Lower lobe of right lung (tissue), 2 donors: ENCODE measurements at places on chromosomes 5 and 9. TPM values are rescaled to one million over a fixed set of nuclear protein-coding genes. Genes with fewer than 3 reads are reported as not detected.
A peak's percentile ranks its signal among the peaks of the same experiment; 100 is the strongest.

DNA sequence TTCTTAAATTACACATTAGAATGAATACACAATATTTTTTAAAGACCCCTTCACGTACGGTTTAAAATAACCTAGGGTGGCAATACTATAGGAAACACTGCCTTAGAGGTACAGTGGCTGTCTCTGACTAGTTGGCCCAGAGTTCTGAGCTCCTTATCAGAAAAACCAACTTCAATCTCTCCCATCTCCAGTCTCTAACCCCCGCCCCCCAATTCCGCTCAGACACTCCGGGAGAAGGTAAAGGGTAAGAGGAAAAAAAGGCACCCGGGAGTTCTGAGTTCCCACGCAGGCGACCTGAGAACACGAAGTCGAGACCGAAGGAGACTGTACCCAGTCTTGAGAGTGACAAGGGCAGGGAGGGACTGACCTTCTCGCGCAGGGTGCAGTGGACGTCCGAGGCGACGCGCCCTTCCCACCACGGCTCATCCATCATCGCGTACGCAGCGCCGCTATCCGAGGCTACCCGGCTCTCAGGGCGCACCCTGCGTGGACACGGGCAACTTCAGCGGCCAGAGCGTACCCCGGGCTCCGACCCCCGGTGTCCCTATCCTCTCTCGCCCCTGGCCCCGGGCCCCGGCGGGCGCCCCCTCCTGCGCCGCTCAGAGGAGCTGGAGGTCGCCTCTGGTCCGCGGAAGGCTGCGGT, 752 bp downstream of the CCNJL start:
- peak; percentile 75 for DNase-seq

- DNase-seq, result no peak
These were observed 128.1 kb downstream of the SEMA6A start for GRCh38 chr5:116446356-116447005.

GRCh38 chr5:141681695-141682641, at the start of gene ARAP3:
TSS of gene ARAP3 (minus strand) at chr5:141682230. CDS start at chr5:141680486, 1,744 bp downstream.
- DNase-seq, result peak; percentile 94

GRCh38 chr5:180486636-180487149, 7.5 kb upstream of the CNOT6 start:
- DNase-seq, result no peak

DNA sequence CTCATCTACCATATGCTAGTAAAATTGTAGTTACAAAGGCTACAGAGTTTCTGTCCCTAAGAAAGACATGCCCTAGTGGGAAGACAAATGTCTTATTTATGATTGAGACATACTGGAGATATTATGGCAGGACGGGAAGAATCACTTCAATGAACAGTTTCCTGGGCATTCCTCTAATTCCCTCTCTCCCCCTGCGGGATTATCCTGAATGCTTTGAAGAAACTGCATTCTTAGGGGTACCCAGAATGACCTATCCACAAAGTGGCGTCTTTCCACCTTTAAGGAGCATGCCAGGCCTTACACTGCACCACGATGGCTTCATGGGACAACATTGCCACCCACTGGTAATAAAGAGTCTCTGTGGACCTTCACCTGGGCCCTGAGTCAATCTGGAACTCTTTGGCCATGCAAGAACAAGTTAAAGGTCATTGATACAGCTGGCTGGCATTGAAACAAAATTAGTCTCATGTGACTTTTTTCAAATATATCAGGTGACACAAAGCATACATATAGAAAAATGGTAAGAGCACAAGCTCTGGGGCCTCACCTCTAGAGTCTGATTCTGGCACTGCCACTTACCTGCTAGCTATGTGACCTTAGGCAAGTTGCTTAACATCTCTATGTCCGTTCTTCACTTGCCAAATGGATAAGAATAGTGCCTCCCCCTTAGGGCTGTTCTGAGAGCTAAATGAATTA, 32.0 kb downstream of the ANKRD55 start:
- peak; percentile 53 for DNase-seq

DNA sequence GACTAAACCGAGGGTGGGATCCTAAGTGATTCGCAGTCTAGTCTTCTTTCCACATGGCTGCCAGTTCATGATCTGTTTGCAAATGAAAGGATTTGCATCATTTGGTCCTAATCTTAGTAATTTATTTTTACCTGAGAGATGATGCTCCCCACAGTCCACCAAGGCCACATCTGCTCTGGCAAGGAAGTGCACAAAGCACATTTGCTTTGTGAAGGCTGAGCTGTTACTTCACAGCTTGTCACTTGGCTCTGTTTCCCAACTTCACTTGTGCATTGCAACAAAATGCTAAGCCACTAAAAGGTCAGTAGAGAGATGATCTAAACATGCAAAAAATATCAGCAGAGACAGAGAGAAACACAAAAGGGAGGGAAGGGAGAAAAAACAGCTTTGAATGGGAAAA, 128.5 kb upstream of the VLDLR start:
- DNase-seq, result no peak

- DNase-seq, result no peak
These were observed 160.0 kb downstream of the RMI1 start for GRCh38 chr9:84140535-84141101.

DNA sequence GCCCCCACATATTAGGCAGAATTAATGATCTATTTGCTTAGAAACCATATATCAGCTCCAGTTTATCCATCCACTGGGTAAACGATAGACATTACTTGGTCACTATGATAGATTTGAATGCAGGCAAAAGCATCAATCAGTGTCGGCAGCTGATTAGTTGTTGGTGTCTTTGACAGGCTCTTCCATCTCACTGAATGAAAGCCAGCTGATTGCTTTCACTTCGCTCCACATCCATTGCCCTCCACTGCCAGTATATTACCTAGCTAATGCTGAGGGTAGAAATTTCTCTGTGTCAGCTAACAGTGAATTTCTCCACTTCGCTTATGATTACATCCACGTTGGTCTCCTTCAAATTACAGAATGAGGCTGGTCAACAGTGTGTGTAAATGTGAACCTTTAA, 821.3 kb upstream of the TYRP1 start:
- DNase-seq, result no peak

DNA sequence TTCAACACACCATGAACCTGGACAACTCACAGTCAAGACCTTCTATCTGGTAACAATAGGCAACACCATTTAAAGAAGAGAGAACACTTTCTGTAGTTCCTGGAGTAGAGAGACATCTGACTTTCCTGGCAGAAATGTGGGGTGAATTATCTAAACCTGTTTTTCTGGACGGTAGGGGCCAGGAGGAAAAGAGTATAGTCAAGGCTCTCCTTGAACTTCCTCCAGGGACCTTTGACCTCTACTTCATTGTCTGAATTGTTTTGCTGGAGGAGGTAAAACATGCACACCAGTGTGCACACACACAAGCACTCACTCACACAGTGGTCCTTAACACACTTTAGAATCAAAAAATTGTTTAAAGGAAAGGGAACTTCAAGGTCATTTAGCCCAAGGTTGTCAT, 13.2 kb downstream of the S100Z start:
- DNase-seq, result no peak

DNA sequence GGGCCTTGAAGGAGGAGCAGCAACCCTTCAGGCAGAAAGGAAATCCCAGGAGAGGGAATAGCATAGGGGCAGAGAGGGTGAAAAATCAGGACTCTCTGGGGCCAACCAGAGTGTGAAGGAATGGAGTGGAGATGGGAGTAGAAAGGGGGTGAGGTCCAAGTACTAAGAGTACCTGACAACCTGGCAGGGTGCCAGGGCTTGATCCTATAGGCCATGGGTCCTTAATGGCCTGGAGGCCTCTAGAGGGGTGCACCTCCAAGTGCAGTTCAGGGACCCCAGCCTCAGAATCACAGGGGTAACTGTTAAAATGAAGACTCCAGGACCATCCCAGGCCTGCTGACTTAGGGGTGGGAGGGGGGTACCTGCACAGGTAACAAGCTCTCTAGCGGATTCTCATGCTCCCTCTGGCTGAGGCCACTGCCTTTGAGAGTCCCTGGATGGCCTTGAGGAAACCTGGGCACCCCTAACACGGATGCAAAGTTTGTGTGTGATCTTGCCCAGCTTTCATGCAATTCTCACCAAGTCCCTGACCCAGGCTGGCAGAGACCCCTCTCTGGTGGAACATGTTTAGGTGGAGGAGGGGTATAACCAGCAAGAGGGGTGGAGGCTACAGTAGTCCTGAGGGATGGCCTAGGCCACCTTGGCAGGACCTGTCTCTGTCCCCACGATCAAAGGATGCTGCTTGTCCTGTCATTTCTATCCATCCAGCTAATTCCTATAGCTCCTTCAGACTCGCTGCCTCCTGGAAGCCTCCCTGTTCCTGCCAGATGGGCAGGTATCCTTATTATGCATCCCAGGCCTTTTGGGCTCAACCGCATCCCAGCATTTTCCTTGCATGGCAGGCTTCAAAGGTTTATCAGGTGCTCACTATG, 17.6 kb upstream of the CSF1R start:
- DNase-seq, result no peak

OR1Q1 gene
- not detected for total RNA-seq

TMC1 gene
- not detected for total RNA-seq

GNA14 gene
- total RNA-seq, result 15.6 TPM

DNA sequence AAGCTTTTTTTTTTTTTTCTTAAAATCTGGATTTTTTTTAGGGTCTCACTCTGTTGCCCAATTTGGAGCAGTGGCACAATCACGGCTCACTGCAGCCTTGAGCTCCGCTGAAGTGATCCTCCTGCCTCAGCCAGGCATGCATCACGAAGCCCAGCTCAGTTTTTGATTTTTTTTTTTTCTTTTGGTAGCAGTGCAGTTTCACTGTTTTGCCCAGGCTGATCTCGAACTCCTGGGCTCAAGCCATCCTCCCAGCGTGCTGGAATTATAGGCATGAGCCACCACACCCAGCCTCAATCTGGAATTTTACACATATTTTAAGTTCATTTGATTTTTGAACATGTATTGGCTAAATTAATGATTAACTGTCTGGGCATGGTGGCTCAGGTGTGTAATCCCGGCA, 36.3 kb downstream of the TRIO start:
- DNase-seq, result no peak
